ENCODE measurements at places on chromosomes 7 and 10. TPM values are rescaled to one million over a fixed set of nuclear protein-coding genes. Genes with fewer than 3 reads are reported as not detected.

ADAP1 gene
- total RNA-seq, result 10.0 TPM

SPACDR gene
- 0.43 TPM for total RNA-seq

DRGX gene
- not detected for total RNA-seq

AKR1C4 gene
- total RNA-seq, result not detected

CYP2C9 gene
- not detected for total RNA-seq

RASSF4 gene
- 0.63 TPM for total RNA-seq

NUPR2 gene
- total RNA-seq, result not detected

ZNF722 gene
- not detected for total RNA-seq

TRAPPC14 gene
- total RNA-seq, result 10.2 TPM

TMEM72 gene
- not detected for total RNA-seq

KLF14 gene
- total RNA-seq, result not detected

SPDYE8 gene
- total RNA-seq, result 0.52 TPM

GPER1 gene
- total RNA-seq, result 2.3 TPM

VAX1 gene
- total RNA-seq, result 0.25 TPM

MLLT10 gene
- 30.5 TPM for total RNA-seq

FRMD4A gene
- total RNA-seq, result 4.2 TPM

KCND2 gene
- 0.03 TPM for total RNA-seq

SLC35G1 gene
- 21.9 TPM for total RNA-seq

OR2A12 gene
- total RNA-seq, result not detected

PPP1R3C gene
- total RNA-seq, result 160 TPM

ZNF727 gene
- not detected for total RNA-seq

FAM131B gene
- total RNA-seq, result 0.06 TPM

GPR146 gene
- total RNA-seq, result 0.72 TPM

CREB5 gene
- 20.3 TPM for total RNA-seq

CDK6 gene
- 82.0 TPM for total RNA-seq

UCN3 gene
- not detected for total RNA-seq

UNCX gene
- not detected for total RNA-seq

SLC29A4 gene
- total RNA-seq, result 2.5 TPM

RSPH10B gene
- total RNA-seq, result not detected

TLX1 gene
- not detected for total RNA-seq

ASAH2 gene
- total RNA-seq, result 5.7 TPM

ACTR1A gene
- 78.5 TPM for total RNA-seq

SPOCK2 gene
- total RNA-seq, result 1.1 TPM

BEND7 gene
- total RNA-seq, result 12.4 TPM

Measured in NCI-H460 (cell line).